ENCODE measurements at places on chromosomes 7 and 10.

DNA sequence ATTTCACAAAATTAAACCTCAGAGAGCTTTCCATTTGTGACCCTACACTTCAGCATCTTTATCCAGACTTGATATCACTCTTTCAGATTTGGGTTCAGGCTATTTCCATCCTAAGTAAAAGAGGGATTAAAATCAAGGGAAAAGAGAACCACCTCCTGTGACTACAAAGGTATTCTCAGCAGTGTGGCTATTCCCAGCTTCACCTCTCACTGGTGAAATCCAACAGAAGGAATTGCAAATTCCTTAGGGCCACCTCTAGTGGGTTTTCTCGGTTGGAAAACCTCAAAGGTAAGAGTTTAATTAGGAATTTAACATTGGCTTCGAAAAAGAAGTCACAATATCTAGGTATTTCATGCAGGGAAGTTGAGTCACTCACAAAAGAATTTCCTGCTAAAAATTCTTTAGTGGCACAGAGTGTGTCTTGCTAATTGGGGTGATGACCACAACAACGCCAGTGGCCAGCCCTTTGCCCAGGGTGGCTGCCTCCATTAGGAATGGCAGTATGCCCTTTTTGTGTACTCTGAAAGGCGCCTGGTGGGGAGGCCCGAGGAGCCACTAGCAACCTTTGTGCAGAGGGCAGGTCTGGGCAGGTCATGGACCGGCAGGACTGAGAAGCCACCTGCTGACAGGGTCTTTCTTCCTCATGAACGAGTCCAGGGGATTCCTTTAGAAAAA lies 52.2 kb downstream of the SEM1 start:
- DNase-seq: peak; percentile 13

DNA sequence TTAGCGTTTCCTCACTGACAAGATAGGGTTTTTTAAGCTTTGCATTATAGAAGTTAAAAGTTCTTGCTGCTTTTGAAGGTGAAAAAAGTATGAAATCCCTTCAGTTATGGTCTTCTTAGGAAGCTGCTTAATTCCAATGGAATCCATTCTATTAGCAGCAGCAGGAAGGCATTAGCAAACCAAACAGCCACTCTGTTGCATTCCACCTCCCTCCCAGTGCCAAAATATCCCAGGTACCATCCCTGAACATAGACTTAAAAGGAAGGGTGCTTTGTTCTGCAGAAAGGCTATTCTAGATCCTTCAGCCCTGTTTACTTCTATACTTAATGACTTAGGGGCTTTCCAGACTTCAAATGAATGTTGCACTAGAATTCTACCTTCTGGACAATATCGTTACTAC lies 23.8 kb downstream of the ENO4 start:
- DNase-seq: no peak

GRCh38 chr7:98836811-98837629 lies 32.8 kb downstream of the TMEM130 start:
- peak; percentile 19 for DNase-seq

GRCh38 chr10:74072503-74072902 lies 74.6 kb downstream of the VCL start:
- peak; percentile 86 for DNase-seq

GRCh38 chr10:121624836-121625486 lies 26.7 kb upstream of the FGFR2 start:
- DNase-seq: no peak
